ENCODE measurements at places on chromosomes 2 and 18.

DNA sequence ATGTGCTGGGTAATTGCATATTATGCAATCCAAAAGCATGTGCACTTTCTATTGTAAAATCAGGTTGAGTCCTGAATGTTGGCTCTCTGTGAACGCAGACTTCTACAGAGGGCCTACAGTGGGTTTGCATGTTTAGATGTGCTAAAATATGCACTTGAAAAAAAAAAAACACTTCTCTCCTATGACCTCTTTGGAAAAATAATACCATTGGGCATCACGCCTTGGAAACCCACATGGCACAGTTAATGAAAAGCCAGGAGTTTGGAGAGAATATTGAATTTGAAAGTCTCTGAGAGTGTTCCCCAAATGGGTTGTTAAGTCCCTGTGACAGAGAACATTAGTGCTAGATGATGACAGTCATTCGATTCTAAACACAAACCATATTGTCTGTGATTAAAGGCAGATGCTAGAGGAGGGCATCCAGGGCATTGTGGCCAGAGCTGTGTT lies 710.4 kb upstream of the PIK3C3 start:
- DNase-seq = no peak

GRCh38 chr2:19796035-19796695 lies 105.6 kb downstream of the TTC32 start:
- DNase-seq = no peak

GRCh38 chr2:205785507-205786260 lies 103.4 kb downstream of the NRP2 start:
- no peak for DNase-seq

DNA sequence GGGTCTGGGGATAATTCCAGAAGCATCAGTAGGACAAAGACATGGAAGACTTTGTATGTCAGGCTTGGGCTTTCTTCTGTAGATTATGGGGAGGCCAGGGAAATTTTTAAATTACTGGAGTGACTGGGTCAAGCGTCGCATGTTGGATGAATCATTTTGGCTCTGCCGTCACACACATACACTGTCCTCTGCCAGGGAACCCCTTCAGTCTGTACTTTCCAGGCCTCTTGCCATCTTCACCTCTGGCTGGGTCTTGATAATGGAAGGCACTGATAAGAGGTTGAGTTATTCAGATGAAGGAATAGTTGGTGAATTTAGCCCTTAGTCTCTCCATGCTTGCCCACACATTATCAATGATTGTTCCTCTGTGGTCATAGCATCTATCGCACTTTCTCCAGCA lies 895.1 kb upstream of the CELF4 start:
- DNase-seq = no peak

- DNase-seq = no peak
Measured at GRCh38 chr2:213147538-213147937, 3.9 kb downstream of the IKZF2 start.
